ENCODE measurements at places on chromosomes 4 and X.

GRCh38 chr4:41209187-41209586 lies 5.2 kb downstream of the APBB2 start:
- DNase-seq: no peak

DNA sequence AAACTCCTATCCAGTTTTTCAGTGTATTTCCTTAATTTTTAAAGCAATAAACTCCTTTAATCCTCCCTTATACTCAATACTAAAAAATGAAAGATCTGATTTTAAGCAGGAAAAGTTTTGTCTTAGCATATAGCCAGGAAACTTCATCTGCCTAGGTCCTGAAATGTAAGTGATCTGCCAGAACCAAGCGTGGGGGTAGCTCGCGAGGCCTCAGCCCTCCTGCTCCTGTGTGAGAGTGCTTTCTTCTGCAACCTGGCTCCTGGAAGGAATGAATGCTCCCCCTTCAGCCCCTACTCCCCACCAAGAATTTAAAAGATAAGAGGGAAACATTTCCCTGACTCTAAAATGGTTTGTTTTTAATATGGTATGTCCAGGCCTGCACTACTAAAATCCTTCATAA lies 160.1 kb downstream of the CBR4 start:
- no peak for DNase-seq

DNA sequence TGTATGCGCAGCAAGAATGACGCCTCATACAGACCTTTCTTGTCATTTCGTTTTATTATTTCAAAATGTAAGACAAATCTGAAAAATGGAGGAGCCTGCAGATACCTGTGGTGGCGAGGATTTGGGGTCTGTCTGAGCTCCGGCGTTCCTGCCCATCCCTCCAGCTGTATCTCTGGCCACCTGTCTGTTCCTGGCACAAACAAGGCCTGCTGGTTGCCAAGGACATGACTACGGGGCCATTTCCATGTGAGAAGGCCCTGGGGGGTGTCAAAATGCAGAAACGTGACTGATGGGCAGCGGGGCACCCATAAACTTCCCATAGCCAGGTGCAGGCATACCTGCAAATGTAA lies 591 bp upstream of the TSPAN7 start:
- no peak for DNase-seq

DNA sequence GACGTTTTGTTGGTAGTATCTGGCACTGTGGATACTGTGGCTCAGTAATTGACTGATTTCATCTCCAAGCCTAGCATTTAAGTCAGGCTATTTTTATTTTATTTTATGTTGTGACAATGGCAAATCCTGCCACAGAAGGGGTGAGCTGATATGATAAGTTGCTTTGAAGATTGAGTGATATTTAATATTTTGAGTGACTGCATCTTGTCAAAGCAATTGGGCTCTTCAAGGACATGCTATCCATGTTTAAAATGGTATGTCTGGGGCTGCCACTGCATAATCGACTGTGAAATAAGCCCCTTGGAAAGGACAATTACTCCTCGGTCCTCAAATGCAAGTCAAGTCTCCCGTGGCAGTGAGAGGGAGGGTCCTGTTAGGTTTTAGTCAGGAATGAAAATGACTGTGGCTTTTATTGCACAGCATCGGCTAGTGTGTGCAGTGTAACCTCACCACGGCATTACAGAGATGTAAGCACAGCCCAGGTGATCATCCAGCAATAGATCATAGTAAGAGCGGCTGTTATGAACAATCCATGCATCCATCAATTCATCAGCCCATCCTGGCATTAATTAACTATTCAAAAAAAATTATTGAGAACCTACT lies 178.2 kb downstream of the GBA3 start:
- no peak for DNase-seq

GRCh38 chr4:90084967-90085295 lies 42.3 kb upstream of the CCSER1 start:
- no peak for DNase-seq

GRCh38 chr4:72312032-72312650 lies 256.9 kb downstream of the ADAMTS3 start:
- no peak for DNase-seq

DNA sequence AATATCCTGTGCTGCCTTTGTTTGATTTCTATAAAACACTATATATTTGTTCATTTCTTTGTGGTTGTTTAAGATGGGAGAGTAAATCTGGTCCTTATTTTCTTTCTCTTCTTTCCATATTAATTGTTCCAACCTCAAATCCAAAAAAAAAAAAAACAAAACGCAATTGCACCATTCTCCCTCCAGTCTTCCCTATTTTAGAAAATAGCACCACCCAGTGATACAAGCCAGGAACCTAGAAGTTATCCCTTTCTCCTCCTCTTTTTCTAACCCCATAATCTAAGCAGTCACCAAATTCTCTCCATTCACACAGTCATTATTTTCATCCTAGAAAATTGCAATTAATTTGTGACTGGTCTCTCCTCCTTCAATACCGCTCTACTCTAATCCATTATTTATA lies 107.8 kb downstream of the GABRA3 start:
- no peak for DNase-seq

All from suppressor macrophage treated with lipopolysaccharide for 1 hour (primary cell).